ENCODE measurements at places on chromosomes 6 and 20.

DNA sequence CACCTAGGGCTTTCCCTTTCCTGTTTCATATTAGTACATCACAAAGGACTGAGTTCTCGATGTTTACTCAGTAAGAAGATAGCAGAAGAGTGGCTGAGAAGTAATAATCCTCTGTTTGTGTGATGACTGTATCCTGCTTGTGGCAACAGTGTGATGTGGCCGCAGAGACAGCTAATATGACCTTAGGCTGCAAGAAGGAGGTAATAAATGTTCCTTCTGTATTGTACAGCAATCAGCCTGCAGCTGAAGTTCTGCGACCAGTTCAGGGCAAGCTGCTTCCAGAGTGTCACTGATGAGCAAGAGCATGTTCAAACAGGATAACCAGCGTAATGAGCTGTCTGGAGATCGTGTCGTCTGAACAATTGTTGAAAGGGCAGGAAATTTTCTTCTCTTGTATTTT, 70.9 kb downstream of the OPN5 start:
- no peak for DNase-seq

- no peak for DNase-seq
Measured at GRCh38 chr6:127539272-127539671, 20.1 kb upstream of the MTCL3 start.

DNA sequence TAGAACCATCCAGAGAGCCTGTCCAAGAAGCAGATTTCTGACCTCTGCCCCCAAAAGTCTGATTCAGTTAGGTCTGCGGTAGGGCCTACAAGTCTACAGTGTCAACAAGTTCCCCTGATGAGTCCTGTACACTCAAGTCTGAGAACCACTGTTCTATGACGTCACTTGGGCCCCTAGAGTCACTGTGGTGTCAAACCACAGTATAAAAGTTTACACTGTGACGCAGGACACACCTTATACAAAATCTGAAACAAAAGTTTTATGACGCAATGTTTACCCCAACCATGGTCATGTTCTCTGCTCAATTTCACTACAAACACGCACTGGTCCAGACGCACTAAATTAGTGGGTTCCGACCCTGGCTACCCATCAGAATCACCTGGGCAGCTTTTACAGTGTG, 17.9 kb downstream of the SLA2 start:
- no peak for DNase-seq

DNA sequence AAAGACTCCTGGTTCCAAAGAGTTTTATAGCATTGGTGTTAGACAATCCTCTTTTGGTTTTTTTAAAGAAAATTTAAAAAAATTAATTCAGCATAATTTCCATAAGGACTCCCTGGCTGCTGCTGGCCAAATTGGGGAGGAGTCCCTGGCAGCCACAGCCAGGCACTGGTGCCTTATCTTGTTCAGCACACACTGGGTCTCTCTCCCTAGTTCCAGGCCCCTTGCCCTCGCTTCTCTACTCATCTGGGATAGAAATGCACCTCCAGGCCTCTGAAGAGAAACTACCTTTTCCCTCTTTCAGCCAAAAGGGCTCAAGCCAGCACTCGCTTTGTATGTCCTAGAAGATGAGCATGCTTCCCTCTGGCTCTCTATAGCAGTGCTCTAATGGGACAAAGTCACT, 13.4 kb upstream of the MAPK13 start:
- DNase-seq: no peak

- no peak for DNase-seq
Measured at GRCh38 chr20:63027221-63027921, 20.6 kb upstream of the BHLHE23 start.

DNA sequence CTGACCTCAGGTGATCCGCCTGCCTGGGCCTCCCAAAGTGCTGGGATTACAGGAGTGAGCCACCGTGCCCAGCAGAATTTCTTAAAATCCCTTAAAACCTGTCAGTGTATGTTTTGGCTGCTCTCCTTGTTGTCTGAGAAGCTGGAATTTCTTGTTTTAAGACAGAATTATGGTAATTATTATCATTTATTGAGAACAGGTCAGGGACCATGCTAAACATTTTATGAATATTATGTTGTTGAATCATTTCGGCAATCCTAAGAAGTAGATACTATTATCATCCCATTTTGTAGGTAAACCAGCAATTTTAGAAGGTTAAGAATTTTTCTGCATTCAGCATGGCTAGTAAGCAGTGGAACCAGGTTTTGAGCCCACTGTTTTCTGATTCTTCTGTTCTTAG, 86.1 kb upstream of the AKIRIN2 start:
- no peak for DNase-seq

DNA sequence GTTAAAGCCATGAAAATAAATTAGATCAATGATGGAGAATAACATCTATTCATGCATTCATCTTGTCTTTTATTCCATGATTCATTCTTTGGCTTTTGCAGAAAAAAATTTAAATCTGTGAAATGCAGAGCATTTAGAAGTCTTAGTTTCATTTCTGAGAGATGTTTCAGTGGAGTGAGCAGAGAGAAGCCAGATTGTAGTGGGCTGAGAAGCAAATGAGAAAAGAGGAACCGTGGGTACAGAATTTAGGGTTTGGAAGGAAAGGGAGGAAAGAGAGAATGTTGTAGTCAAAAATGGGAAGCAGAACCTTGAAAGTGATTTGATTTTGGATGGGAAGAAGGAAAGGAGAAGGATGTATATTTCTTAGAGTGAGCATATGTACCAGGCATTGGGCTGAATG, 260.3 kb upstream of the MAN1A1 start:
- no peak for DNase-seq

- DNase-seq: no peak
Measured at GRCh38 chr6:42659806-42660205, 62.6 kb downstream of the PRPH2 start.

GRCh38 chr6:168089186-168090063, 10.4 kb upstream of the FRMD1 start:
- peak; percentile 84 for DNase-seq

- DNase-seq: no peak
Measured at GRCh38 chr6:139313229-139313628, 21.4 kb upstream of the TXLNB start.

GRCh38 chr20:31691646-31692275, 30.9 kb downstream of the BCL2L1 start:
- DNase-seq: no peak

GRCh38 chr20:13690943-13691342, 52.2 kb upstream of the TASP1 start:
- no peak for DNase-seq
